Mesenteric fat pad (tissue), 1 donor: ENCODE measurements at places on chromosomes 3 and 15.

GRCh38 chr3:40608091-40608490 is 83.3 kb downstream of the ZNF621 start:
- no peak for DNase-seq

DNA sequence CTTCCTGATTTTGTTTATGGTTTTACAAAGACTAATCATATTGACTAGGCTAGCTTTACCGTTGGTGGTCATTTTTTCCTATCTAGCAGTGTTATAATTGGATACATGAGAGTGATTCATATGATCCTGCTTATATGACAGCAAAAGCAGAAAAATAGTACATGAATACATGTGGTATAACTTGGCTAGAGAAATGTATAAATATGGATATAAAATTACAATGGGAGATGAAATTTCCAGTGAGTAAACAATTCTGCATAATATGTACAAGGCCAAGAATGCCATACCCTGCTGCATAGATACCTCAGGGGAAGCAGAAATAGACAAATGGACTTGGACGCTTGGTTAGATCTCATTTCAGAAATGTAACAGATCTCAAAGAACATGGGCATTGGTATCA is 103.1 kb downstream of the DTWD1 start:
- DNase-seq, result no peak

DNA sequence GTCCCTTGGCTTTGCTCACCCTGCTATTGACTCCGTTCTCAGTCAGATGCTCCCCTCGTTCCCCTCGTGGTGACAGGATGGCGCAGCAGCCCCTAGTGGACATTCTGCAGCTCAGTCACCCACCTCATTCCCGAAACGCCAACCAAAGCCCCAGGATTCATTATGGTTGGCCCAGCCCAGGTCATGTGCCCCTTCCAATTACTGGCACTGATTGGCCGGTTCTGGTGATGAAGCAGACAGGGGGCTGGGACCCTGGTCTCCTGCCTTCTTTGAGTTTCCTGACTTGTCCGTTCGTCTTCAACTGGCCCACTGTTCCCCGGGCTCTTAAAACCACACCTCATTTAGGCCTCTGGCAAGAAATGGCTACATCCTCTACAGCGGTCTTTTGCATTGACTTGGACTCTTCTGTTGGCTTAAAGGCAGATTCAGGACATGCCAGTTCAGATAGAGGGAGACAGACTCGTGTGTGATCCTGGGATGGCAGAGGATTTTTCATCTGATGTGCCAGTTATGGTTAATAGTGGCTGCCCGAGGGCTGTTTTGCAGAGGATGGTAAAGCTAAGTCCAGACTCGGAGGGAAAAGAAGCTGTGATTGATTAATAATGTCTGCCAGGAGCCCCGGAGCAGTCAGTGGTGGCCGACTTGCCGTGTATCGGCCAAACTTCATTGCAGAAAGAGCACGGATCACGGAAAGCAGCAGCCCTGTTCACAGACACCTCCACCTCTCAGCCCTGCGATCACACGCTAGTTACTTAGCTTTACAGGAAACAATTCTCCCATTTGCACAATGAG is 37.8 kb downstream of the LSM3 start:
- no peak for DNase-seq

DNA sequence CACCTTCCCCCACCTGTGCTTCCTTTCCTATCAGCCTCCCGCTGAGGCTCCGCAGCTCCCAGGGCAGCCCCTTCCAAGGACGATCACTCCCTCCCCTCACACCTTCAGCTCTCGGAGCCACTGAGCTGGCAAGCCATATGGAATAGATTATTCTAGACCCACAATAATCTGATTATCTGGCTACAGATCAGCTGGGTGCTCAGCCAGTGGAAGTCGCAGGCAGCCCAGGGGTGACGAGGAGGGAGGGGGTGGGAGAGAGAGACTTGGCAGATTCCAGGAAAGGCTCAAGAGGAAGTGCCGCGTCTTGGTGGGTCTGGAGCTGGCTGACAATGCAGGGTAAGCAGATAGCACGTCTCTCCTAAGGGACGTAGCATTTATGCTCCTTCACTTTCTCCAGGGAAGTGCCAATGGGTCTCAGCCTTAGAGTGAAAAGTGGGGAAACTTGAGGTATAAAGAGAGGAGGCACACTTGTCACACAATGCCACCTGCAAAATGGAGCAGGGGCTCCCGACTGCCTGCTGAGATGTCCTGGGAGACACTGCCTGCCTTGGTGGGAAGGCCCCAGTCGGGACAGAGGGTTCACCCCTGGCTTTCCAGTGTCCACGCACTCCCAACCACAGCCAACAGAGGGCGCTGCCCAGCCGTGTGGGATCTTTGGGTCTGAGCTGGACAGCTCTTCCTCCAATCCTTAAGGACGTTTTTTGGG is 9.4 kb upstream of the MESP1 start:
- DNase-seq, result peak; percentile 96

- no peak for DNase-seq
Measured at GRCh38 chr3:104102386-104102785, 1264.3 kb upstream of the ALCAM start.

DNA sequence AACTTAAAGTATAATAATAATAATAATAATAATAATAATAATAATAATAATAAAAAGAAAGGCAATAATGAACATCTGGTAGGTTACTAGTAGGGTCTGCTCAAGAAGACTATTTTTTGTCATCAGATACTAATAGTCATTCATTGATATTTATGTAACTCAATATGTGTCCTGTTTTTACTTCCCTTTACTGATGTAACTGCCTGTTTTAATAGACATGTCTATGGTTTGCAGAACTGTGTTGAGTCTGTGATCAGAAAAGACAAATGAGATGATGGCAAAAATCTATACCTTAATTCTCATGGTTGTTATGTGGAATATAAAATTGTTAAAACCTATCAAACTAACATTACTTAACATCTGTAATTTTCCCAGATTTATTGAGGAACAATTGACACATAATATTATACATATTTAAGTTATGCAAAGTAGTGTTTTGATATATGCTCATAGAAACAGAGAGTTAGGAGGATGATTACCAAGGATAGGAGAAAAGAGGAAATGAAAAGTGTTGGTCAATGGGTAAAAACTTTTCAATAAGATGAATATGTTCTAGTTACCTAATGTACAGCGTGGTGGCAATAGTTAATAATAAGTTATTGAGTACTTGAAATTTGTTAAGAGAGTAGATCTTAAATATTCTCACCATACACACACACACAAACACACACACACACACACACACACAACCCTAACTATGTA is 699.4 kb downstream of the ZPLD1 start:
- DNase-seq, result no peak

GRCh38 chr3:192867645-192868044 is 50.0 kb downstream of the MB21D2 start:
- DNase-seq, result no peak

GRCh38 chr3:135992072-135992471 is 26.5 kb downstream of the PPP2R3A start:
- no peak for DNase-seq

DNA sequence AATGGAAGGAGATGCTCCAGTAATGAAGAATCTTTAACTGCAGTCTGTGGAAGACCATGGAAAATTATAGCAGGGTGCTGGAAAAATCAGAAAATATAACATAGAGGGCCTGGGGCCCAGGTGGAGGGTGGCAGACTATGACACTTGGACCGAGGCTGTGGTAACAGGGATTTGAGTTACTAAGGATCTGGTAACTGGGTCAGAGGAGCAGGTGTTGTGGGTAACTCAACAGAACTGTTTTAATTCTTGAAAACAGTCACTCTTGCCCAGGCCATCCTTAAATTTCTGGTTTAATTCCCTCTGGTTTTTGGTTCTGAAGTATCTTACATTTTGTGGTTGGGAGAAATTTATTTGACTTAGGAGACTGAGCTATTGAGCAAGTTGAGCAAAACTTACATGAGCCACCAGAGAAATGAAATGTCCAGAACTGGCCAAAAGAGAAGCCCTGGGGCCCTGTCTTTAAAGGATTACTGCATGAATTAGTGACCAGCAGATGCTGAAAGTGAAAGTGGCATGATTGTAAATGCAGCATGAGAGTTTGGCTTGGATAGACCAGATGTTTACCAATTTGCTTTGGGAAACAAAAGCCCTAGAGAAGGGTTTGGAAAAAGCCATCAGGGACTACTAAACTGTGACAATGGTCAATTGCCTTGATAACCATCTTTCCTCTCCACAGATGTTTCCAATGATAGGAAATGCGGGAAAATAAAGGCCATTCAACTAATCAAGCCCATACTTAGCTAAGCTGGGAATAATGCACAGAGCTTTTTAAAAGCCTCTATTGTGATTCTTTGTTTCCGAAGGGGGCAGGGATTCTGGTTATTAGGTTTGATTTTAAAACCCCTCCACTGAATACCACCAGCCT is 374.9 kb upstream of the TGFBR2 start:
- DNase-seq, result no peak

- DNase-seq, result no peak
Measured at GRCh38 chr3:69200384-69201068, 78.1 kb upstream of the LMOD3 start.

- DNase-seq, result no peak
Measured at GRCh38 chr3:82281205-82281604, 519.8 kb upstream of the GBE1 start.

- DNase-seq, result no peak
Measured at GRCh38 chr3:43854916-43855315, 164.2 kb downstream of the ABHD5 start.

- no peak for DNase-seq
Measured at GRCh38 chr3:88896026-88896425, 211.4 kb upstream of the EPHA3 start.

DNA sequence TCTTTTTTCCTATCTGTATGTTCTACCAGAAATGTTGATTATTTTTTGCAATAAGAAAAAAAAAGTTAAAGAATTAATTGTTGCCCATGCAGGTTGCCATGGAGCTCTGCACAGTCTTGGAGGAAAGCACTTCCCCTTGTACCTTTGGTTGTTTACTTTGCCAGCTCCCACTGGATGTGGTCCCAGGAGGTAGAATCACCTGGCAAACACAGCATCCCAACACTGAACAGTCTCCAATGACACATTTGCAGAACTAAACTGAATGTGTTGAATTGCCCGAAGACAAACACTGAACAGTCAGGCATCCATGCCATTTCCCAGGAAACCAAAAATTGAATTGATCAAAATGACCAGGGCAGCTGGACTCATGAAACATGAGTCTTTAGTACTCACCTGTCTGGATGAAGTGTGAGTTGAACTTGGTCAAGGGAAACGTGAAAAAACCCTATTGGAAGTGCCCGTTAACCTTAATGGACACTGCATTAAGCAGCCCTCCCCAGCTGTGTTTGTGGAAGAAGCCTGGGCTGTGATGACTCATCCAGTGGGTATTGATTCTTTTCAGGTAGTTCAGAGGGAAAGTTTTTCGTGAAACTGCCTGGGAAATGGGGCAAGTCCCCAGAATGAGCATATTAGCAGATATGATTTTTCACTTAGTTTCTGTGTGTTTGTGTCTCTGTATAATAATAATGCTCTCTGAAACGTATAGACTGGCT is 284.7 kb upstream of the STT3B start:
- DNase-seq, result no peak

DNA sequence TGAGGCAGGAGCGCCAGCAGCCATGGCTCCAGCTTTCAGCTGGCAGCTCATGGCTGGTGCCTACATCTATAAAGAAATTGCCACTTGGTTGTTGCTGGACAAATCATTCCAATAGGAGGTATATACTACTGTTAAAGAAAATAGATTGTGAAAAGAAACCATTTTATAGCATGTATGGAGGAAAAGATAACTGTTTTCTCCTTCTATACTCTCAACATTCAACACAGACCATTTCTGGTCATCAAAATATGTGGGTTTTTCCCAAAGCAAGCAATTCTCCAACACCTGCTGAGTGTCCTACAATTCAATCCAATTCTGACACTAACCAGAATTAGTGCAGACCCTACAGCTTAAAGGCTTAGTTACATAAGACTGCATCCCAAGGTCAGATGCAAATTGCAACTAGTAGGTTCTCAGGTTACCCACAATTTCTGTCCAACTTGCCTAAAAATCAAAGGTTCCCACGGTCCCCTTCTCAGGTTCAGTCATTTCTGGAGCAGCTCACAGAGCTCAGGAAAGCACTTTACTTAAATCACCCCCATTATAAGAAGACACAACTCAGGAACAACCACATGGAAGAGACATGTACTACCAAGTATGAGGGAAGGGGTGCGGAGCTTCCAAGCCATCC is 42.4 kb upstream of the STRIT1 start:
- no peak for DNase-seq

GRCh38 chr3:178193846-178194245 is 342.4 kb upstream of the KCNMB2 start:
- DNase-seq, result no peak

- no peak for DNase-seq
Measured at GRCh38 chr15:88630141-88630721, 8.6 kb upstream of the ISG20 start.

GRCh38 chr3:48938156-48938555 is 19.5 kb downstream of the ARIH2 start:
- DNase-seq, result no peak
